ENCODE measurements at places on chromosomes 6 and 20. TPM values are rescaled to one million over a fixed set of nuclear protein-coding genes. Genes with fewer than 3 reads are reported as not detected.

DNA sequence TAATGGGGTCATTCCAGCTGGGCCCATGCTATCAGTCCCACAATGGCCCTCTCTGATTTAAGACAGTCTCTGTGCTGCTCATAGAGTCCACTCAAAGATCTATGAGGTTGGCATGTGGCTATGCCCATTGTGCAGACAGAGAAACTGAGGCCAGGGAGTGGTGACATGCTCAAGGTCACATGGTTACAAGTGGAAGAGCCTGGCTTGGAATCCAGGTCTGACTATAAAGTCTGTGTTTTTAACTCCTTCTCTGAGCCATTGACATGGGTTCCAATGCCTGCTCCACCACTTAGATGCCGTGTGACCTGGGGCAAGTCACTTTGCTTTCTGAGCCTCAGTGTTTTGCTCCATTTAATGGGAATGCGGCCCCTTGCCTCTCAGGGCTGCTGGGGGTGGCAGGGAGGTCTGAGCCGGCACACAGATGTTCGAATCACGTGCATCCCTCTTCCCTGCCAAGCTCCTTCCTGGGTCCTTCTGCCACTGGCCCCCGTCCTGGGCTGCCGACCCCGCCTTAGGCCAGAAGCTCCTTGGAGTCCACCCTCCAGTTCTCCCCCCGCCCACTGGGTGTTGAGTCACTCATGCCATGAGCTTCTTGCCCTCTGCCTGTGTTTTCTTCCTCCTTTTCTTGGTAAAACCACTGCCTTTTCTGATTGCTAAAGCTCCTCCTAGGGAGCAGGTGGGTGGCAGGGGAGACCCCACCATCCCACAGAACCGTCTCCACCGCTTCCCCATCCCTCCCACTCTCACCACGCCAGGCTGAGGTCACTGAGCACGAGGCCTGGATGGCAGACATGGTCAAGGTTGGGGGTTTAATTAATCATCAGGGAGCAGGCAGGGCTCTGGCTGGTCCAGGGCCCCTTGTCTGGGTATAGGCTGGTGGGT, 35.7 kb downstream of the CEBPB start:
- H3K4me3 ChIP-seq: no peak overlapping the region
- H3K36me3 ChIP-seq: no peaks in the 10 kb centered on the region
- H3K27me3 ChIP-seq: no peaks in the 10 kb centered on the region
- peaks cover 10% of the 10 kb centered on the region for H3K4me1 ChIP-seq

DNA sequence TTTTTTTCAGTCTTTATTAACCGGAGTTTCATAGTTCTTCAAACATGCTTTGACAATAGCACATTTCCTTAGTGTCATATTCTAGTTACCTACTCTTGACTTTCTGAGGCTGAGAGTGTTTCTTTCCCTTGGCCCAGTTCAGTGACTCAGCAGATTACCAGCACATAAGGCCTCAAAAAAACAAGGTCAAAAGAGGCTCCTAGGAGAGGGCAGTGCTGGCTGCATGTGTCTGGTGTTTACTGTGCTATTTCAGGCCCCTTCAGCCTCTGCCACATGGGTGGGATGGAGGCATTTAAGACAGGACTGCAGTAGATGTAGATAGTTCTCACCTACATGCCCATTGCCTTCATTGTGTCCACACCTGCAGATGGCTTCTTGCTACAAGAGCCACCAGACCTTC, 198.2 kb upstream of the SSTR4 start:
- no peaks in the 10 kb centered on the region for H3K4me1 ChIP-seq
- H3K27ac ChIP-seq: no peak overlapping the region
- DNase-seq: no peak
- no peaks in the 10 kb centered on the region for H3K36me3 ChIP-seq
- no peak overlapping the region for H3K4me3 ChIP-seq

- H3K36me3 ChIP-seq: no peaks in the 10 kb centered on the region
- no peak overlapping the region for H3K27ac ChIP-seq
- H3K4me3 ChIP-seq: no peak overlapping the region
- no peaks in the 10 kb centered on the region for H3K27me3 ChIP-seq
These were observed 27.1 kb downstream of the PDE10A start for GRCh38 chr6:165635965-165636364.

The SPATA25 gene
- polyA plus RNA-seq: not detected

DNA sequence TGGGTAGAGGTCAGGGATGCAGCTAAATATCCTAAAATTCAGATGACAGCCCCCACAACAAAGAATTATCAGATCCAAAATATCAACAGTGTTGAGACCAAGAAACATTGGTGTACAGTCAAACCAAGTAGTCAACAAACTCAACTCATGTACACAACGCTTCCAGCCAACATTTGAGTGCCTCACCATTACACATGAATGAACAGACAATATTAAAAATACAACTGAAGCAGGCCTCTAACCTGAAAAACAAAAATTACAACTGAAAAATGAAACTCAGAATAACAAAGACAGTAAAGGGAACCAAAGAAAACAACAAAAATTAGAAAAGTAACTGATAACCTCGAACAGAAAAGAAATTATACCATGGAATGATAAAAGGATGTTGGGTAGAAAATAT, 46.2 kb downstream of the HACE1 start:
- H3K27me3 ChIP-seq: no peaks in the 10 kb centered on the region
- H3K4me3 ChIP-seq: no peak overlapping the region
- H3K27ac ChIP-seq: no peak overlapping the region
- H3K4me1 ChIP-seq: no peaks in the 10 kb centered on the region
- no peaks in the 10 kb centered on the region for H3K36me3 ChIP-seq
- DNase-seq: no peak

DNA sequence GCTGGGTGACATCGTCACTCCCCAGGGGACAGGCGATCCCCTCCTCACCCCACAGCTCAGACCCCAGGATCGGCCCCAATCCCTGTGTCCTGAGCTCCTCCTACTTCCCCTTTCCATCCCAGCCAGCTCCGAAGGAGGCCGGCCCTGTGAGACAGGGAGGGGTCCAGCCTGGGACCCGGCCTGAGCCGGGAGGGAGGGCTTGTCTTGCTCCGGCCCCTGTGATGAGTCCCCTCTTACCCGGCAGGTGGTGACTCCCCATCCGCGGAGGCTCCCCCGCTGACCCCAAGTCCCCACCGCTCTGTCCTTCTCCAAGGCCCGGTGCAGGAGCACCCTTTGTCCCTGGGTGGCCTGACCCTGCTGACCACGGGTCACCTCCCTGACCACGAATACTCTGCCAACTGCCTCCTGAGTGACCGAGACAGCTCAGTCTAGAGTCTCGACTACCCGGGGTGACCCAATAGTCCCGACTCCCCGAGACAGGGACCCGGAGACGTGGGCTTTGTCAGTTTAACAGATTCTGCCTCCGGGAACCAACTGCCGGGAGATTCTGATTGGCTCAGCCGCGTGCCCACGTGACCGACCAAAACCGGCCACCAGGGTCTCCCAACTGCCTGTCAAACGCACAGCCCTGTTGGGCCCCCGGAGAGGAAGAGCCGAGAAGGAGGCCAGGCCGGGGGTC, 187.4 kb upstream of the PROKR2 start:
- H3K27ac ChIP-seq: peak overlapping the region; percentile 28
- H3K4me1 ChIP-seq: no peaks in the 10 kb centered on the region
- no peaks in the 10 kb centered on the region for H3K27me3 ChIP-seq
- DNase-seq: peak; percentile 74
- peak overlapping the region; percentile 64 for H3K4me3 ChIP-seq
- no peaks in the 10 kb centered on the region for H3K36me3 ChIP-seq

The HLA-DOB gene
- polyA plus RNA-seq: 4.6 TPM

- H3K27me3 ChIP-seq: no peaks in the 10 kb centered on the region
- H3K27ac ChIP-seq: no peak overlapping the region
- H3K4me1 ChIP-seq: no peaks in the 10 kb centered on the region
- DNase-seq: peak; percentile 2
These were observed 349.2 kb downstream of the MAFB start for GRCh38 chr20:40339661-40340449.

GRCh38 chr6:90478278-90478677, 108.6 kb downstream of the MAP3K7 start:
- DNase-seq: no peak
- H3K4me3 ChIP-seq: no peak overlapping the region
- H3K4me1 ChIP-seq: peaks cover 4% of the 10 kb centered on the region
- H3K27me3 ChIP-seq: no peaks in the 10 kb centered on the region

DNA sequence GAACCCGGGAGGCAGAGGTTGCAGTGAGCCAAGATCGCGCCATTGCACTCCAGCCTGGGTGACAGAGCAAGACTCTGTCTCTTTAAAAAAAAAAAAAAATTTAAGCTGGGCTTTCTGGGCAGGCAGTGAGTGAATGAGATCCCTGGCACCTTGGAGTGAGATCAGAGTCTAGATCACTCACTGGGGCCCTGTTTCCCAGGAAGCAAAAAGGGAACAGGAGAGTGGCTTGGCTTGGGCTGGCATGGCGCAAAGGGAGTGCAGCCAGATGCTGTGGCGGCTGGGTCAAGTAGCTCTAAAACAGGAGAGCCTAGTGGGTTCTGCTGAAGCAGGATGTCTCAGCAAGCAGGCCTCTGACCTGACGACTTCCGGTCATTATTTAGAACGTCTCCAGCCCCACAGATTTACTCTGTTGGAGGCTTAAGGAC, 10.4 kb downstream of the PLCG1 start:
- H3K36me3 ChIP-seq: no peaks in the 10 kb centered on the region
- peak overlapping the region; percentile 86 for H3K27ac ChIP-seq
- H3K4me3 ChIP-seq: no peak overlapping the region
- no peaks in the 10 kb centered on the region for H3K27me3 ChIP-seq

- no peaks in the 10 kb centered on the region for H3K36me3 ChIP-seq
- H3K27me3 ChIP-seq: no peaks in the 10 kb centered on the region
- H3K4me3 ChIP-seq: no peak overlapping the region
- H3K27ac ChIP-seq: no peak overlapping the region
- no peaks in the 10 kb centered on the region for H3K4me1 ChIP-seq
- peak; percentile 77 for DNase-seq
These were observed 45.0 kb downstream of the LYRM4 start for GRCh38 chr6:5215799-5216198.

DNA sequence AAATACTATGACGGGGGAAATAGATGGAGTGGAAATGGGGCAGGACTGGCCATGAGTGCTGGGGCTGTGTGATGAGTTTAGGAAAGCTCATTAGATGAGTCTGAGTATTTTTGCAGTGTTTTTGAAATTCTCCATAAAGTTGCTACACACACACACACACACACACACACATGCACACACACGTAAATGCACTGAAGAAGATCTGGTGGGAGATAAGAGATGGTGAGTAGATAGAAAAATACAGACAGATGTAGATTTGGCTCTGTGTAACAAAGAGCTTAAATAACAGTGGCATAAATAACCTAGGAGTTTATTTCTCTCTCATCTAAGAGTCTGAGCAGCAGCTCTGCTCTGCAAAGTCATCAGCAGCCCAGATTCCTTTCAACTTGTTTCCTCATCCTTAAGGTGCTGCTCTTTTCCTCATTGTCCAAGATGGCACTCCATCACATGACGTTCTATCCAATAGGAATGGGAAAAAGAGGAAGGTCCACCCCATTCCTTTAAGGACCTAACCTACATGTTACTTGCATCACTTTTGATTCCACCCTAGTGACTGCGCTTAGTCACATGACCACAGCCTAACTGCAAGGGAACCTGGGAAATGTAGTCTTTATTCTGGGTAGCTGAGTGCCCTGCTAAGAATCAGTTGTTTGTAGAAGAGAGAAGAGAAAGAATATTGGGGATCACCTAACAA, 76.4 kb downstream of the EYA2 start:
- no peak overlapping the region for H3K27ac ChIP-seq
- no peak overlapping the region for H3K4me3 ChIP-seq
- peak; percentile 27 for DNase-seq
- no peaks in the 10 kb centered on the region for H3K4me1 ChIP-seq
- no peaks in the 10 kb centered on the region for H3K27me3 ChIP-seq
- H3K36me3 ChIP-seq: no peaks in the 10 kb centered on the region

DNA sequence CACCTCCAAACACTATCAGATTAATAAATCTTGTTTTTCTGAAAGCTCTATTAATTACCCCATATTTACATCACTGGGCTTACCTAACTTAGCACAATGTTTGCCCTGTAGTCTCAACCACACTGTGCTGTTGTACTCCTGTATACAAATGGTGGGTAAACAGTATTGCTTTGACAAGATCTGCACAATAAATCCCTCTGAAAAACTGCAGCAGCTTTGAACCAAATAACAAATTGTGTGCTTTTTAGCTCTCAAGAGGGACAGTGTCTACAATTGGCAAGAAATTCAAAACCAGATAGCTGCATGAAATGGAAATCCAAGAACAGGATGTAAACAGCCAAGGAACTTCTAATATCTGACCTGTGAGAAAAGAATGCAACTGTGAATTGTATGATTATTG, 10.4 kb downstream of the KIF6 start:
- no peaks in the 10 kb centered on the region for H3K27me3 ChIP-seq
- H3K27ac ChIP-seq: no peak overlapping the region
- H3K36me3 ChIP-seq: no peaks in the 10 kb centered on the region
- no peak overlapping the region for H3K4me3 ChIP-seq
- no peak for DNase-seq

The ULBP3 gene
- not detected for polyA plus RNA-seq

The BTN2A1 gene
- polyA plus RNA-seq: 19.6 TPM
